Mammary microvascular endothelial cell (primary cell): ENCODE measurements at places on chromosomes 6 and 20. TPM values are rescaled to one million over a fixed set of nuclear protein-coding genes. Genes with fewer than 3 reads are reported as not detected.

Gene PPIL4
- 19.1 and 19.3 TPM in 2 replicates for total RNA-seq

Gene SAMD5
- total RNA-seq: 0.44 and 1.00 TPM in 2 replicates

Gene ZNF165
- 0.20 and 0.49 TPM in 2 replicates for total RNA-seq

Gene OR2H1
- total RNA-seq: not detected in 2 replicates

Gene CTSZ
- 180 and 216 TPM in 2 replicates for total RNA-seq

Gene C20orf144
- total RNA-seq: 0.05 TPM in 1 of 2 replicates, not detected in the other
